Suppressor macrophage (primary cell): ENCODE measurements at places on chromosomes 3 and 15.

GRCh38 chr3:188298585-188298984, 144.6 kb downstream of the LPP start:
- DNase-seq, result no peak

DNA sequence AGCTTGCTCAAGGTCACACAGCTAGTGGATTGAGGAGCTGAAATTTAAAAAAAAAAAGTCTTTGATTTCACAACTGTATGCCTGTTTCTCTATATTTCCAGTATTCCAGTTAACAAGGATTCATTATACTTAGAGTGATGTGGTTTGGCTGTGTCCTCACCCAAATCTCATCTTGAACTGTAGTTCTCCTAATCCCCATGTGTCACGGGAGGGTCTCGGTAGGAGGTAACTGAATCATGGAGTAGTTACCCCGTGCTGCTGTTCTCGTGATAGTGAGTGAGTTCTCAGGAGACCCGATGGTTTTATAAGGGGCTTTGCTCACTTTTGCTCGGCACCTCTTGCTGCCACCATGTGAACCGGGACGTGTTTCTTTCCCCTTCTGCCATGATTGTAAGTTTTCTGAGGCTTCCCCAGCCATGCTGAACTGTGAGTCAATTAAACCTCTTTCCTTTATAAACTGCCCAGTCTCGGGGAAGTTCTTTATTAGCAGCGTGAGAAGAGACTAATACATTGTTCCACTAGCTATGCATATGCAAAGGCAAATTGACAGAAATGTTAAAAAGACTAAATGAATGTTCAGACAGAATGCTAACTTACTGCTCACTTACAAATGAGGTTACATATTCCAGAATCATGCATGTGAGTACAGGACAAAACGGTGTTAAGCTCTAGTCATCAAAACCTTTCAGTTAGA, 1101.9 kb downstream of the ROBO1 start:
- no peak for DNase-seq

GRCh38 chr15:49606594-49606993, 14.0 kb downstream of the FAM227B start:
- DNase-seq, result no peak

GRCh38 chr3:111910806-111911205, 51.7 kb downstream of the PHLDB2 start:
- DNase-seq, result no peak

- peak; percentile 58 for DNase-seq
Measured at GRCh38 chr3:29280404-29281093, at the start of gene RBMS3. Gene RBMS3 (plus strand): TSS chr3:29281071.

DNA sequence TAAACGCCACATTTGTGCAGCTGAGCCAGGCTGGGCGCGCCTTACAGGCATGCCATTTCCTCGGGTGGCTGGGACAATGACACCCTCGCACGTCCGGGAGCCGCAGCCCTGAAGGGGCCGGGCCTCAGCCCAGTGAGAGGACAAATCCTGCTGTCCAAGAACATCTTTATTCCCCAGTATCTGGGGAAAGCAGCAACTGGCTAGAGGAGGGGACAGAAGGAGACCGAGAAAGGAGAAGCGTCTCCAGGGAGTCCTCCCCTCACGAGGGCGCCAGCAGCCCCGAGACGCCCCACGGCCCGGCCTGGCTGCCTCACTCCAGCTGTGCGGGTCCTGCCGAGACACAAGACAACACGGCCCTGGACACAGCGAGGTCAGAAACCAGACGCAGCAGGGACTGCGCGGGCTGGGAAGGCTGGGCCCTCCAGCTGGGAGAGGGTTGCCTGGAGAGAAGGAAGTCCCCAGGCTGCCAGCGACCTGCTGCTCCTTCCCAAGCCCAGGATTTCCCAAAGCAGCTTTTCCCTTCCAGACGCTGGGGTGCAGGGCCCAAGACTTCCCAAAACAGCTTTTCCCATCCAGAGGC, 130.2 kb downstream of the CHSY1 start:
- DNase-seq, result peak; percentile 81

GRCh38 chr3:81871358-81872155, 110.1 kb upstream of the GBE1 start:
- no peak for DNase-seq

DNA sequence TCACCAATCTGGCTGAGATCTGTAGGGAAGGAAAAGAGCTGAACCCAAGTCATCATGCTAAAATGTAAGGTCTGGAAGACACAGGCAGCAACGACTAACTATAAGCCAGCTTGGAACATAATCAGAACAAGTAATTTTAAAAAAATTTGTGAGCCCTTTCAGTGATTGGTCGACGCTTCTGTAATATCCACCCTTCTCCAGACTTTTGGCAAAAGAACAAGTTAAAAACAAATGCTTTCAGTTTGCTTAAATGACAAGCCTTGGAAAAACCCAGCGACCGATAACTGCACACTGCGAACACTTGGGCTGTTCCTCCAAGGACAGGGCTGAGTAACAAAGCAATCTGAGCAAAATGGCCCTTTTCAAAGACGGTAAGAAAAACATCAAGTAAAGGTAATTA, 49.6 kb downstream of the PCSK6 start:
- no peak for DNase-seq

- DNase-seq, result no peak
Measured at GRCh38 chr3:127038466-127038865, 55.6 kb downstream of the PLXNA1 start.

DNA sequence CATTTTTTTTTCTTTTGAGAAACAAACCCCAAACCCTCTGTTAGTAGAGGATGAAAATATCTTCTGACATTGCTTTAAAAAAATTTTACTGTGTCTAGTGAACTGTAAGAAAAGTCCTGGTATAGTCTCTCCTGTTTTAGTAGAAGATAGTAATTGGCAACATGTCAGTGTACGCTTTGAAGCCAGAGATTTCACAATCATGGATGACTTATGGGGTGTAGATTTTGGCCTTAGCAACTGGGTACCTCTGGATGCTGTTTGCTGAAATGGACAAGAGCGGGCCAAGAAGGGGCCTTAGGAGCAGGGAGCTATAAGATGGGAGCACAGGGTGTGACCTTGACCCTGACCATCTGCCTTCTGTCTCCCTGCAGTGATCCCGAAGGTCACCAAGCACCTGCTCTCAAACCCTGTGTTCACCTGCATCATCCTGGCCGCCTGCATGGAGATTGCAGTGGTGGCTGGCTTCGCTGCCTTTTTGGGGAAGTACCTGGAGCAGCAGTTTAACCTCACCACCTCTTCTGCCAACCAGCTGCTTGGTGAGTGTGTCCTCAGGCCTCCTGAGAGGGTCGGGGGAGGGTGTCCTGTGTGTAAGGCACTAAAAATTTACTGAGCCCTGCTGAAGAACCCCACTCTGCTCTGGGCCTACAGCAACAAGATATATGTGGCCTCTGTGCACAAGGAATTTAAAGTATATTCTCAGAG, 266.7 kb downstream of the SLCO3A1 start:
- no peak for DNase-seq

- DNase-seq, result no peak
Measured at GRCh38 chr15:23420806-23421575, 26.1 kb downstream of the GOLGA6L2 start.

- no peak for DNase-seq
Measured at GRCh38 chr3:117126946-117127546, 417.5 kb downstream of the TUSC7 start.

DNA sequence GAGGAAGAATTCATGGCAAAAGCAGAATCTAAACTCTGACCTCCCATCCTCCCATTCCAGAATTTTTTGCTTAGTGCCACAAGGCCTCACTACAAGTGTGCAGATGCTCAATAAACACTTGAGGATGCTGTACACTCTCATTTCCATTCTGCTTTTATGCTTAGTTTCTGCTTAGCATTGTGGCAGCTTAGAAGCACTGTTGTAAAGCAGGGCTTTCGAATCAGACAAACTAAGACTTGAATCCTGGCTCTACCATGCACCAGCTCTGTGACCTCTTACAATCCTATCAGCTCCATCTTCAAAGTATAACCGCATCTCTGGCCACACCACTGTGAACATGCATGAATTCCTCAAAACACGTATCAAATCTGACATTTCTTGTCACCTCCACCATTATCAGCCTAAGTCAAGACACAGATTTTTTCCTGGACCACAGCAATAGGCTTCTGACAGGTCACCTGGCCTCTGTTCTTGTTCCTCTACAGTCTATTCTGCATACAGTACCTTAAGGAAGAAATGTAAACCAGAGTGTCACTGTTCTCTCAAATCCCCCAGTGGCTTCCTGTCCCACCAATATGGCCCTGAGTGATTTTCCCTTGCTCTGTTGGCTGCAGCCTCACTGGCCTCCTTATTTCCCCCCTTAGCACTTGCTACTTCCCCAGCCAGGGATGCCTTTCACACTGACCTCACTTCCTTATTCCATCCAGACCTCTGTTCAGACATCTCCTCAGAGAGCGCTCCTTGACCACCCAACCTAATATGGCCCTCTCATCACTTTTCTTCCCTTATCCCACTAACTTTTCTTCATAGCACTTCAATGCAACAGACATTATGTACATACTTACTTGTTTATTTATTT, 8.1 kb upstream of the PHC3 start:
- peak; percentile 25 for DNase-seq

- peak; percentile 29 for DNase-seq
Measured at GRCh38 chr15:67389975-67390374, 131.0 kb upstream of the C15orf61 start.

DNA sequence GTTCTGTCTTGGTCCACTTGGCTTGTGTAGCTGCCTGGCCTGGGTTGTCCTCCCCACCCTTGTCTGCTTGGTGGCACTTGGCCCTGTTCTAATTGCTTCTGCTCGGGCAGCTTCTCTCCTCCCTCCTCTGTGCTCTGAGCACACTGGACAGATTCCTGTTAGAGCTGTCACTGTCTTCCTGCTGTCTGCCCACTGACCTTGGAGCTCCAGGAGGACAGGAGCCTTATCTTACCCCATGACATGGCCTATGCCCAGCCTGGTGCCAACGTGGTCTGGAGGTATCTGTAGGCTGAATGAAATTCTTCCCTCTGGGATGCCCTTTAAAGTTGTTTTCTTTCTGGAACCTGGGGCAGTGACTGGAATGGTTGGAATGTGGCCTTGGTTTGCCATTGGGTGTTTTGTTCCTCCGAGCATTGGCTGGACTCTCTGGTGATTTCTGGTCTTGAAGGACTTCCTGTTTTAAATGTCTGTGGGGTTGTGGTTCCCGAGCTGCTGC, 94.1 kb downstream of the FAM43A start:
- DNase-seq, result no peak

- DNase-seq, result no peak
Measured at GRCh38 chr15:77500989-77501388, 80.3 kb downstream of the HMG20A start.

DNA sequence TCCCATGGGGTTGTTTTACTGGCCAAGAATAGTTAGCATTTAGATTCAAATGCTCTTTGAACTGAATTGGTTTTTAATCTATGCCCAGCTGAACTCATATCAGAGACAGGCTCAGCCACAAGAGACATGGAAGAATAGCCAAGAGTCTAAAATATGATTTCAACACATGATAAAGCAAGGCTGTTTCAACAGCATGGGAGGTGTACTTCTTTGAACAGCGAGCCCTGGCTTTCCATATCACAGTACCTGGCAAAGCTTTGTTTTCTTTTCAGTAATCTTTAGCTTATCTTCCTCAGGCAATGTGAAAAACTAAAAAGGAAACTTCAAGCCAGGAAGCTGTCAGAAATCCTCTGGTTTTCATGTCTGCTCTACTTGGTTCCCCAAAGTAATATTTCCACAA, 413.6 kb upstream of the ADAMTS9 start:
- no peak for DNase-seq

DNA sequence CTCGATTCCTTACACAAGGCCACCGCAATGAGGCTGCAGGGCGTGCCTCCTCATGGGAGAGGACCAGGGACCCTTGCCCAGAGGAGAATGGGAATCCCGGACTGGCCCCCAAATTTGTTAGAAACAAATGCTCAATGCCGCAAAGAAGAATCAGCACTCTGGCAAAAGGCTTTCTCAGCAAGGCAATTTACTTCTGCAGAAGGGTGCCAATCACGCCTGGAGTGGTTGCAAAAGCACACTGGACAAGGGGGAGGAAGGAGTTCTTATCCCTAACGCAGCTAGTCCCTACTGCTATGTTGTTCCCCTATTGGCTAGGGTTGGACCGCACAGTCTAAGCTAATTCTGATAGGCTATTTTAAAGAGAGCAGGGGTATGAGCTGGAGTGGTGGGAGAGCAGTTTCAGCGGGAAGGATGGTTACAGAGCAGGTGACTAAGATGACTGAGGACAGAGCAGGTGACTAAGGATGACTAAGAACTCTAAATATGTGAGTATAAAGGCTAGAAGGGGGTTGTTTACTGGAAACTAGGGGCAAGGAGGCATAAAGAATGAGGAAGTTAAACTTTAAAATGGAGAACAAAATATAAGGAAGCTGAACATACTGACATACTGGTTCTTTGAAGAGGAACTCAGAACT, 48.5 kb downstream of the KATNBL1 start:
- DNase-seq, result peak; percentile 75

DNA sequence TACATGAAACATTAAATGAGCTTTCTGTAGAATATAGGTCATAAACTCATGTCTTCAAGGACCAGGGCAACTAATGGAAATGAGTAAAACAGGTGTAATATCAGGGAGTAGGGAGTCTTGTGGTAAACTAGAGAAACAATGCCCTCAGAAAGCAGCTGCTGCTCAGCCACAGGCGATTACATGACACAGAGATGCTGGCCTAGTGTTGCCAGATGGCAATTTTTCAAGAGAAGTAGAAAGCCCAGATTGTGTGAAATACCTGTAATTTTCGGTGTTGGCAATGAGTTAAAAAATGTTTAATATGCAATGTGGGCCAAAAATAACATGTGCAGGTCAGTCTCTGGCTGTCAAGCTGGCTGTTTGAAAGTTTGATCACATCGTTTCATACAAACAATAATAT, 23.4 kb downstream of the NCEH1 start:
- no peak for DNase-seq

- DNase-seq, result no peak
Measured at GRCh38 chr15:29018120-29018805, 132.5 kb downstream of the APBA2 start.

GRCh38 chr3:164465172-164465571, 613.1 kb downstream of the SI start:
- no peak for DNase-seq

DNA sequence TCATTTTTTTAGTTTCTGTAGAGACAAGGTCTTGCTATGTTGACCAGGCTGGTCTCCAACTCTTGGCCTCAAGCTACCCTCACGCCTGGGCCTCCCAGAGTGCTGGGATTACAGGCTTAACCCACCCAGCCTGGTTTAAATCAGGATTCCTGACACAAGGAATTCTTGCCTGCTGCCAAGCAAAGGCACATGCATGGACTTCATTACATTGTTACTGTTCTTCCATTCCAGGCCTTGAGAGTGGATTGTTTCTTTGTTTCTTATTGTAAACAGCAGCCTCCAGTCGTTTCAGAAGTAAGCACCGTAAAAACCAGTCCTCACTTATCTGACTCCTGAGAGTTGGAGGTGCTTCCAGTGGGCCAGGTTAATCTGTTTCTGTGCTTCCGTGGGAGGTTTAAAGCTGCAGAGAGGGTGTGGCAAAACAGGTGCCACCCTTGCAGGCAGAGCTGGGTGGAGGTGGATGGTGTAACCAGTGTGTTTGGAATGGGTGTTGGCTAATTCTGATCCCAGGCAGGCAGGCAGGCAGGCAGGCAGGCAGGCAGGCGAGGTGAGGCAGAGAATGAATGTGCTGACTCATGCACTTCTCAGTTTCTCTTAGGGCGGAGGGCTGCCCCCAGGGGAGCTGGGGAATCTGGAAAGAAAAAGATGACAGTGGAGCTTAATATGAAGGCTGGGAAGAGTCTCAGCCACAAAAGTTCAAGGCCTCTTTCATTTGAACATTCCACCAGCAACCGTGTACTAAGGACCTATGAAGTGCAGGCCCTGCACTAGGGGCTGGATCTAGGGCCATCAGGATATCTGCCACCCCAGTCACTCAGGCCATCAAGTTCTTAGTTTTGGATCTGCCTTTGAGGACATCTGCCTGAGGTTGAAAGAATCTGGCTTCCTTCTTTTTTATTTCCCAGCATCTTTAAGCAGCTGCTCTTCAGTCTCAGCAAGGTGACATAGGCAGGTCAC, 37.0 kb upstream of the CDCP1 start:
- no peak for DNase-seq
